ENCODE measurements at places on chromosomes 4 and X.

- H3K36me3 ChIP-seq: no peaks in the 10 kb centered on the region
- no peak overlapping the region for H3K4me3 ChIP-seq
- no peak overlapping the region for H3K27ac ChIP-seq
- H3K4me1 ChIP-seq: no peaks in the 10 kb centered on the region
Measured at GRCh38 chr4:1773754-1774153, 19.3 kb upstream of the FGFR3 start.

DNA sequence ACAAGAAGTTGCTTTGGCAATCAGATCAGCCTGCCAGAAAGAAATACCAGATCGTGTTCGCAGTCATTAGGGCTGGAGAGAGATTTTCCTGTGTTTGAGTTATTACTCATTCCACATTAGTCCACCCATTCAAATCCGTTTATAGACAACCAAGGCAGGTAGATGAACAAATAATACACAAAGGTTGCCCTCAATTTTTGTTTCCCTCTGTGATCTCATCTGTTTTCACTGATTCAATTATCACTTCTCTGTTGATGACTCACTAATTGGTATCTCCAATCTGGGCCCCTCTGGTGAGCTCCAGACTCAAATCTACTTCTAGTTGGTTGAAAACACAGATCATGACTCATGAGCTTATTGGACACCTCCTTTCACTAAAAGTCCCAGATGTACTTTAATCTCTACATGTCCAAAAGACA is 54.5 kb downstream of the CHM start:
- H3K4me1 ChIP-seq: no peaks in the 10 kb centered on the region
- H3K27me3 ChIP-seq: no peaks in the 10 kb centered on the region
- no peak overlapping the region for H3K4me3 ChIP-seq
- H3K27ac ChIP-seq: no peak overlapping the region
- no peaks in the 10 kb centered on the region for H3K36me3 ChIP-seq
- no peak for DNase-seq

- no peak overlapping the region for H3K4me3 ChIP-seq
- DNase-seq: no peak
- no peaks in the 10 kb centered on the region for H3K36me3 ChIP-seq
- H3K27ac ChIP-seq: peak overlapping the region; percentile 91
- H3K4me1 ChIP-seq: peaks cover 14% of the 10 kb centered on the region
- H3K27me3 ChIP-seq: no peaks in the 10 kb centered on the region
Measured at GRCh38 chr4:76527666-76528065, 92.6 kb downstream of the SHROOM3 start.

GRCh38 chr4:66694739-66695138 is 850.6 kb downstream of the CENPC start:
- no peak for DNase-seq
- H3K4me1 ChIP-seq: no peaks in the 10 kb centered on the region
- no peaks in the 10 kb centered on the region for H3K27me3 ChIP-seq
- no peak overlapping the region for H3K4me3 ChIP-seq
- H3K27ac ChIP-seq: no peak overlapping the region

GRCh38 chr4:176800891-176801534 is 8.3 kb upstream of the VEGFC start:
- DNase-seq: no peak
- no peak overlapping the region for H3K27ac ChIP-seq
- no peaks in the 10 kb centered on the region for H3K27me3 ChIP-seq
- no peaks in the 10 kb centered on the region for H3K36me3 ChIP-seq
- no peaks in the 10 kb centered on the region for H3K4me1 ChIP-seq

DNA sequence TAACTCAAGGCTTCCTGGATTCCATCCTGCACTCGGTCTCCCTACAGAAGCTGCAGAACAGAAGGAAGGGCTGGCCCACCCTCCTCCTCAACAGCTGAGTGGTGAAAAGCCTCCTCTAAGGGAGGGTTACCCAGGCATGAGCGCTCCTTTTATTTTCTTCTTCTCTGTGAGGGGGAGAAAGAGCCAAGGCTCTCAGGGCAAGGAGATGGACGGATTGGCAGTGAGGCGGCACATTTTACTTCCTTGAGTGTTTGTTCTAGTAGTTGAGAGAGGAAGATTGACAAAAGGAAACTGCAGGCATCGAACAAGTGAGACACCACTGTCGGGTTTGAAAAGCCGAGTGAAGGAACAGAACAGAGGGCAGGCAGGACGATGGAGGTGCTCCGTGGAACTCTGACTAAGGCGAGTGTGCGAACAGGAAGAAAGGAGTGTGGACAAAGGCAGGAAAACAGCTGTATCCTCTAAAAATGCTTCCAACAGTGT is 38.4 kb upstream of the STS start:
- H3K4me1 ChIP-seq: no peaks in the 10 kb centered on the region
- H3K4me3 ChIP-seq: peak overlapping the region; percentile 24
- no peaks in the 10 kb centered on the region for H3K27me3 ChIP-seq
- DNase-seq: no peak
- H3K36me3 ChIP-seq: no peaks in the 10 kb centered on the region

DNA sequence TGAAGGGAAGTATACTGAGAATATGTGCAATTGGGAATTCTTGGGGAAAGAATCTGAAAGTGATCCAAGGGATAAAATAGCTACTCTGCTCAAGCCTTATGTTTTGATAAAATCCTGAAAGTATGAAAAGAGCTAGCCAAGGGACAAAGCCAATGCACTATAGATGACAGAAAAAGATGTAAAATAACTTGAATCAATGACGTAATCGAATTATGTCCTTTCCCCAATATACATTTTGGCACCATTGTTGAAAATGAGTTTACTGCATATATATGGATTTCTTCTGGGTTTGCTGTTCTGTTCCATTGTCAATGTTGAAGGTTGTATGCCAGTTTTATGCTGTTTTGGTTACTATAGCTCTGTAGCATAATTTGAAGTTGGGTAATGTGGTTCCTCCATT is 407.3 kb downstream of the DCAF12L2 start:
- no peaks in the 10 kb centered on the region for H3K36me3 ChIP-seq
- no peaks in the 10 kb centered on the region for H3K27me3 ChIP-seq
- DNase-seq: no peak
- H3K4me3 ChIP-seq: no peak overlapping the region

GRCh38 chrX:7638078-7638710 is 204.8 kb upstream of the VCX start:
- no peaks in the 10 kb centered on the region for H3K36me3 ChIP-seq
- no peaks in the 10 kb centered on the region for H3K4me1 ChIP-seq
- H3K4me3 ChIP-seq: no peak overlapping the region
- DNase-seq: no peak

- no peaks in the 10 kb centered on the region for H3K27me3 ChIP-seq
- peak; percentile 23 for DNase-seq
- peak overlapping the region; percentile 35 for H3K4me3 ChIP-seq
- H3K4me1 ChIP-seq: no peaks in the 10 kb centered on the region
- no peak overlapping the region for H3K27ac ChIP-seq
Measured at GRCh38 chrX:153667956-153668396, 5.6 kb downstream of the PNCK start.

GRCh38 chr4:76216975-76217814 is 3.6 kb upstream of the SCARB2 start:
- no peak overlapping the region for H3K4me3 ChIP-seq
- H3K27me3 ChIP-seq: no peaks in the 10 kb centered on the region
- no peak overlapping the region for H3K27ac ChIP-seq
- H3K36me3 ChIP-seq: no peaks in the 10 kb centered on the region

DNA sequence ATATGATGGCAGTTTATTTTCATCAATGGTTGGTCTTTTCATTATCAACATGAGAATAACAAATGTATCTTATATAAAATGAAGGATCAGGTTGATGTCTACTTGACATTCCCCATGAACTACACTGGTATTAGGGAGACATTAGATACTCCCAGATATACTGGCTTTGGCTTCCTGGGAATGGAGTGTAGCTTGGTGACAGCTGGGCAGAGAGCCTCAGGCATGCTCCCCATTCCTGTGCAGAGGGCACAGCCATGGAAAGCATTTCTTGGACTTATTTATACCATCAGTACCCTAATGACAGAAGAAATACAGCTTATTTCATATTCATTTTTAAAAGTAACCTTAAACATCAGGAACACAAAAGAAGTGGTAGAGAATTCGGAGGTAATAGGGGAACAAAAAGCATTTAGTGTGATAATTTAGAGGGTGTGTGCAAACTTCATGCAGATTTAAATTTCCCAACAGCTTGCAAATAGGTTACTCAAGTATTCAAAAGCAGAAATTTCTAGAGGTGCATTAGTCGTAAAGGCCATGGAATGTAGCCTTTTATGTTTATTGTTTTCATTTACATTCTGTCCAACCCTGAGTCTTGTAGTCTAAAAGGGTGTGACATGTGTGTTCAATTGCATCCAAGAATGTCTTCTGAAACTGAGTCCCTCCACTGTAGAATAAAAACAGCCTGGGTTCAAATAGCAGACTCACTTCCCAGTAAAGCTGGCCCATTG is 573.8 kb downstream of the KCNIP4 start:
- no peaks in the 10 kb centered on the region for H3K27me3 ChIP-seq
- no peak overlapping the region for H3K4me3 ChIP-seq
- no peak overlapping the region for H3K27ac ChIP-seq

GRCh38 chr4:186823989-186824388 is 100.3 kb upstream of the FAT1 start:
- H3K36me3 ChIP-seq: no peaks in the 10 kb centered on the region
- H3K27ac ChIP-seq: no peak overlapping the region
- no peak overlapping the region for H3K4me3 ChIP-seq

GRCh38 chr4:120105472-120105871 is 38.8 kb upstream of the MAD2L1 start:
- H3K4me3 ChIP-seq: no peak overlapping the region
- H3K27me3 ChIP-seq: no peaks in the 10 kb centered on the region
- H3K27ac ChIP-seq: no peak overlapping the region
- no peaks in the 10 kb centered on the region for H3K36me3 ChIP-seq
- DNase-seq: no peak
- no peaks in the 10 kb centered on the region for H3K4me1 ChIP-seq

DNA sequence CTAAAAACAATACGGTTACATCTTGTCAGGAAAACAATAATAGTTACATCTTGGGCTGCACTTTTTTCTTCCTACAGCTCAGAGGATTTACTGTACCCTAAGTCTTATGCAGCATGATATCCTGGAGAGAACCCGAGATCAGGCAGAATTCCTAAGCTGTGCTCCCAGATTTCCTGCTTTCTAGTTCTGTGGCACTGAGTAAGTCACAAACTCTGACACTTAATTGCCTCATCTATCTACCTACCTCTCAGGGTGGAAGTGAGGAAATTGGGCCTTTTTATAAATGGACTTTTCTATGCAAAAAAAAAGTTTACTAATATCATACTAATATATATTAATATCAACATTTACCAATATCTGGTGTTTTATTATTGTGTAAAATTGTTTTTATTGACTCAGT is 438.5 kb downstream of the INPP4B start:
- no peak for DNase-seq
- H3K27me3 ChIP-seq: no peaks in the 10 kb centered on the region
- no peak overlapping the region for H3K27ac ChIP-seq
- H3K4me3 ChIP-seq: no peak overlapping the region

GRCh38 chr4:77852892-77853495 is 9.6 kb upstream of the MRPL1 start:
- H3K36me3 ChIP-seq: no peaks in the 10 kb centered on the region
- H3K4me1 ChIP-seq: peaks cover 4% of the 10 kb centered on the region
- DNase-seq: no peak
- no peak overlapping the region for H3K4me3 ChIP-seq

DNA sequence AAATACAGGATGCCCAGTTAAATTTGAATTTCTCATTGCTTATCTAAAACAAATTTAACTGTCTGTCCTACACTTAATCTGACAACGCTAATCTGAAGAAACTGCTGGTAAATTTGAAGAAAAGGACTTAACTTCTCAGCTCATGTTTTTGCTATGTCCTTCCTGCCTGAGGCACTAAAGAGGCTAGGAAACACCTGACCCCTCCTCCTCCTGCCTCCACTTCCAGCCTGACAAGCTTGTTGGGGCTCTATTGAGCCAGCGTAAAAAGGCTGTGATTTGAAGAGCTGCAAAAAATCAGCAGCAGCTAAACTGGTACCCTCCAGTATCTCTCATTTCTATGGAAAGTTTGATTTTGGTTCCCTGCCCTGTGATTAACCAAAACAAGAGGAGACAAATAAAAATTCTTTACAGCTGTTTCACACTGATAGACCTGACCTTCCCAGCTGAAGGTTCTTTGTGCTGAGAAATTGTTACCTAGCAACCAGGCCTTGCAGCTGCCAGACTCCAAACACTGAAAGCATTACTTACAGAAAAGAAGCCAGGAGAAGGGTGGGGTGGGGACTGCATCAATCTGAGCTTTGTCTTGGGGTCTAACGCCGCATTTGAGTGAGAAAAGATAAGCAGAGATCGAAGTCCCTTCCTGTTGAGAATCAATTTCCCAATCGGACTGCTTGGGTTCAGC is 35.0 kb downstream of the DCX start:
- H3K4me3 ChIP-seq: no peak overlapping the region
- H3K27me3 ChIP-seq: no peaks in the 10 kb centered on the region
- H3K4me1 ChIP-seq: no peaks in the 10 kb centered on the region

DNA sequence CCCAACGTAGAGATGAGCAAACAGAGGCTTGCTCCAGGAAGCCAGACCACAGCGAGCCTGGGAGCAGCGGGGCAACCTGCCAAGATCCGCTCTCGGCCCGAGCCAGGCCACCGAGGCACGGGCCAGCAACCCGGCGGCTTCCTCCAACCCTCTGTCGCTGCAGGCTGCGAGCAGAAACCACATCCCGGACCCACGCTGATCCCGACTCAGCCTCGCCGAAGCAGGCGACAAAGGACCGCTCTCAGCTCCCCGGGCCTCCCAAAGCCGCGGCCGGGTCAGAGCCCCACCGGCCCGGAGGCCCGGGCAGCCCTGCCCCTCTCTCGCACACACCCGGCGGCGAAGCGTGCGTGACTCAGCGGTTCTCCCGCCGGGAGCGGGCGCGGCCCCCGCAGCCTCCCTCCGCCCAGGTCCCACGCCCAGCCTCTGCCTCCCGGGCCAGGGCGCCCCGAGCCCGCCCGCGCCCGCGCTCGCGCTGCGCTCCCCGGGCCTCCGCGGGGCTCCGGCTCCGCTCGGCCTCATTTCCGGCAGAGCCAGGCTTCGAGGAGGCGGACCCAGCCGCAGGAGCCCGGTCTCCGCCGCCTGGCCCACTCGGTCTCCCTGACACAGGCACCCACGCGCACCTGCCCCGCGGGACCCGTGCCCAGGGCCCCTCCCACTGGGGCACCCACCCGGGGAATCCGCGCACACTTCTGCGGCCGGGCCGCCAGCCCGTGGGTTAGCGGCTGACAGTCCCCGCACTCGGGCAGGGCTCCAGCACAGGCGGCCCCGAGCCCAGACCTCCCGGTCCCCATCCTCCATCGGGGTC is 1.7 kb downstream of the PPP2R2C start:
- no peak overlapping the region for H3K27ac ChIP-seq
- peak overlapping the region; percentile 73 for H3K4me3 ChIP-seq
- no peak for DNase-seq

GRCh38 chrX:57741107-57741506 is 61.0 kb upstream of the NLRP2B start:
- H3K27me3 ChIP-seq: no peaks in the 10 kb centered on the region
- H3K4me1 ChIP-seq: no peaks in the 10 kb centered on the region
- no peaks in the 10 kb centered on the region for H3K36me3 ChIP-seq
- H3K27ac ChIP-seq: no peak overlapping the region
